ENCODE measurements at places on chromosomes 5 and 9. TPM values are rescaled to one million over a fixed set of nuclear protein-coding genes. Genes with fewer than 3 reads are reported as not detected.

- no peaks in the 10 kb centered on the region for H3K27me3 ChIP-seq
- H3K4me3 ChIP-seq = no peak overlapping the region
- no peak overlapping the region for H3K27ac ChIP-seq
- H3K4me1 ChIP-seq = no peaks in the 10 kb centered on the region
Observed at GRCh38 chr5:127887282-127887681, 184.1 kb downstream of the CCDC192 start.

Gene COL15A1
- 2.4 TPM for polyA plus RNA-seq

GRCh38 chr9:124660341-124660801 is 110.7 kb downstream of the NR6A1 start:
- no peaks in the 10 kb centered on the region for H3K4me1 ChIP-seq
- peak overlapping the region; percentile 47 for H3K4me3 ChIP-seq
- peak overlapping the region; percentile 77 for H3K27ac ChIP-seq
- H3K36me3 ChIP-seq = no peaks in the 10 kb centered on the region
- DNase-seq = no peak

Gene ZNF462
- 35.0 TPM for polyA plus RNA-seq

DNA sequence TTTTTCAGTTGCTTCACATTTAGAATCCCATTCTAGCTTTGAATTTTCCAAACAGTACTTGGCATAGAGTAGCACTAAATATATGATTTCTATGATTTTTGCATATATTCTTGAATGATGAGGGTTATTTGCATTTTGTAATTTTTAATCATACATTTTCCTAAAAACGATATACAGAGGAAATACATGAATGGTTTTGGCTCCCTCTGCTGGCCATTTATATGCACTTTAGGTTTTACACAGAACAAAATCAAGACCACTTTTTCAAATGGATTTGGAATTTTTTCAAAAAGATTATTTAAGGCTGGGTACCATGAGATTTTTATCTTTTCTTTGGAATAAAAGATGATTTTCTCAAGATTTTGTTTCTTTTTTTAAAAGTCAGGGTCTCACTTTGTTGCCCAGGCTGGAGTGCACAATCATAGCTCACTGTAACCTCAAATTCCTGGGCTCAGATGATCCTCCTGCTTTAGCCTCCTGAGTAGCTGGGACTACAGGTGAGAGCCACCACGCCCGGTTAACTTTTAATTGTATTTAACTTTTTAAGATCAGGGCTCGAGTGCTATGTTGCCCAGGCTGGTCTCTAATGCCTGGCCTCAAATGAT is 16.7 kb upstream of the COMMD10 start:
- H3K4me1 ChIP-seq = no peaks in the 10 kb centered on the region
- H3K4me3 ChIP-seq = no peak overlapping the region
- H3K36me3 ChIP-seq = no peaks in the 10 kb centered on the region
- no peak overlapping the region for H3K27ac ChIP-seq

- DNase-seq = no peak
- no peaks in the 10 kb centered on the region for H3K36me3 ChIP-seq
- no peaks in the 10 kb centered on the region for H3K4me1 ChIP-seq
- no peak overlapping the region for H3K27ac ChIP-seq
- no peaks in the 10 kb centered on the region for H3K27me3 ChIP-seq
- H3K4me3 ChIP-seq = no peak overlapping the region
Observed at GRCh38 chr9:77291714-77292113, 114.4 kb downstream of the VPS13A start.

DNA sequence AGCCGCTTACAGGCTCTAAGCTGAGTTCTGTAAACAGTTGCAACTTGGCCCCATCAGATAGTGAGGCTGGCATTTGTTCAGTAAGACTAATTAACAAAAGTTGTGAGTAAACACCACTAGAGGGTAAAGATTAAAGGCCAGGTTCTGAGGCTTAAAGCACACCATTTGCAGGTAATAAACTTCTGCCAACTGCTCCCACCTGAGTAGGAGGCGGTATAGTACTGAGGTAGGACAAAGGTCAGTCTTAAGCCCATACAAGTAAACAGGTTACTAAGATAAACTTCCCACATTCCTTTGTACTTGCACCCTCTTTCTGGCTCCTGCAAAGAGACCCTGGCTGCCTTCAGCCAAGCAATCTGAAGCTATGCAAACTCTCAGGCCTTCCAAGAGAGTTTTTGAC is 419.6 kb downstream of the DNAH5 start:
- H3K4me1 ChIP-seq = no peaks in the 10 kb centered on the region
- DNase-seq = no peak
- no peaks in the 10 kb centered on the region for H3K36me3 ChIP-seq
- H3K4me3 ChIP-seq = no peak overlapping the region

GRCh38 chr5:32505756-32506155 is 61.2 kb upstream of the ZFR start:
- no peaks in the 10 kb centered on the region for H3K36me3 ChIP-seq
- no peak overlapping the region for H3K4me3 ChIP-seq
- peak; percentile 84 for DNase-seq
- peaks cover 16% of the 10 kb centered on the region for H3K4me1 ChIP-seq
- H3K27ac ChIP-seq = no peak overlapping the region

- H3K4me3 ChIP-seq = no peak overlapping the region
- no peaks in the 10 kb centered on the region for H3K36me3 ChIP-seq
- no peaks in the 10 kb centered on the region for H3K27me3 ChIP-seq
- no peak overlapping the region for H3K27ac ChIP-seq
Observed at GRCh38 chr5:138955013-138955660, 80.0 kb upstream of the LRRTM2 start.

DNA sequence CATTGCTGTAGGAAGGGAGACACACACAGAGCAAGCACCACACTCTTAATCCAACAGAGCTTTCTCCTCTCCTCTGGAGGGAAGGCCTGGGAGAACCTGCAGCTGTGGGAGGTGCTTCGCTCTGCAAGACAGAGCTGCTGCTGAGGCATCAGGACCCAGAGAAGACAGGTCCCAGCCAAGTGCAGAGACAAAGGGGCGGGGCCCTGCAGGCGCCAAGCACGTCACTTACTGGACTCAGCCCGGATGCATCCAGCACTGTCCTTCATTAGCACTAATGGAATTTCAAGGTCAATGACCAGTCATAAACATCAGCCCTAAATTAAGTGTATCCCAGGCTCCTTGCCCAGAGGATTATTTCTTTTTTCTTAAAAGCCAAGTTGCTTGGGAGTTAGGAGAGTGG is 337.1 kb upstream of the PANK3 start:
- no peak overlapping the region for H3K27ac ChIP-seq
- H3K4me1 ChIP-seq = no peaks in the 10 kb centered on the region
- H3K4me3 ChIP-seq = no peak overlapping the region
- DNase-seq = peak; percentile 39
- H3K36me3 ChIP-seq = no peaks in the 10 kb centered on the region

DNA sequence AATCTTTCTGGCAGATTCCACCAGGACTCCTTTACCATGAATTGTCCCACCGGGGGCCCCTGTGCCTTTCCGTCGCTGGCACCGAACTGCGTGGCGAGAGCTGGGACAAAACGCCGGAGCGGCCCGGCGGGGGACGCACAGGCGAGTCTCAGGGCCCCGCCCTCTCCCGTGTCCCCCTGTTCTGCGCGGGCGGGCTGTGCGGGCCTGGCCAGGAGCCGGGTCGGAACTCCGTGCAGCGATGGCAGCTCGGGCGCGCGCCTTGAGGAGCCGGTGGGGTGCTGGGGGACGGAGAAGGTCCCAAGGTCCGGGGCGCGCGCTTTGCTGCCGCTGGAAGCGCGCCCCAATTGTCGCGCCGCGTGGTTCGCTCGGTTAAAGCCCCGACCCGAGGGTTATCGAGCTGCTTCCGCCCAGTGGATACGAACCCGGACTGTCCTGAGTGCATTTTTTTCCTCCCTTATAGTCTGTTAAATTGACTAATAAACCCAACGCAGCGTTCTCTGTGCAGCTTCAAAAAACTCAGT is 125.3 kb downstream of the TMEM174 start:
- H3K4me1 ChIP-seq = peaks cover 9% of the 10 kb centered on the region
- no peak overlapping the region for H3K27ac ChIP-seq
- H3K36me3 ChIP-seq = no peaks in the 10 kb centered on the region
- no peak overlapping the region for H3K4me3 ChIP-seq
- DNase-seq = no peak
